ENCODE measurements at places on chromosomes 5 and 9.

GRCh38 chr5:10372726-10373709 lies 19.5 kb downstream of the MARCHF6 start:
- DNase-seq: no peak

DNA sequence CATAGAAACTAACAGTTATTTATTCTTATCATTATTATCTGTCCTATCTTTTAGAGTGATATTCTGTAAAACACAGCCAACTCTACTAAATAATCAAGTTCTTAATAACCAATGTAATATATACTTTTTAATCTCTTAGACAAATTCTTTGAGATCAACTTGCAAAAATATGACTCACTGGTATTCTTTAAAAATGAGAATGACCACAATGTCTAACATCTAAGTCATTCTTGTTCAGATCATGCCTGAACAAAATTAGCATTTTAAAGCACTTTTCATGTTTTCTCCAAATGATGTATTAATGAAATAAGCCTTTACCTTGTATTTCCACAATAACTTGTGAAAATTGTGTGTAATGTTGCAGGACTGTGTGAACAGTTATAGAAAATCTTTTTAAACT lies 356.9 kb upstream of the RGMB start:
- DNase-seq: no peak

GRCh38 chr9:121622387-121623203 lies 28.8 kb upstream of the DAB2IP start:
- DNase-seq: no peak

DNA sequence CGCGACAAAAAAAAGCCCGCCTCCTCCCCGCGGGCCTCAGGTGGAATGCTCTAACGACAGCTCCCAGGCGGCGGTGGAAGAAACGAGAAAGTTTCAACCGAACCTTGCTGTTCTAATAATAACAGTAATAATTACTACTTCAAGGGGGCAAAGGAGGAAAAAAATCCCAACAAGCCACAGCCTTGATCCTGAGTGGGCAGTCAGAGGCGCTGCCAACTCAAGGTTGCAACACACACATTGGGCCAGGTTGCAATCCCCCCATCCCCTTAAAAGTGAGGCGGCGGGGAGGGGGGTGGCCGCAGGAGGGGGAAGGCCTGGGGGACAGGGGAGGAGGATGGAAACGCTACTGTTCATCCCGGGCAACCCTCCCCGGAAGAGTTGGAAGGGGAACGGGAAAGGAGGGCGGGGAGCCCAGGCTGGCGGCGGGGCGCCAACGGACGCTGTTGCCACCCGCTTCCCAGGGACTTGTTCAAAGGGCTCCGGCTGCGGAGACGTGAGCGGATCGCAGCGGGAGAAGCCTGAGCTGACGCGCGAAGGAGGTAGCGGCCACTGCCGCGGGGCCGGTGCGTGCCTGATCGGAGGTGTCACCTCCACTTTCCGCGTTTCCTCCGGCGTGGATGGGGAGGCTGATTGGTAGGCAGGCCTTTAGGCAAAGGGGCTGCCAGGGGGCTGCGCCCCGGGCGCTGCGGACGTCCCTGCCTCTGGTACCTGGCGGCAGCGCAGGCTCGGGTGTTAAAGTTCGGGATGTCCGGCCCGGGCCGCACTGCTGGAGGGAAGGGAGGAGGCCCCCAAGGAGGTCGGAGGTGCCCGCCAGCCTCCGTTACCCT lies 647 bp downstream of the SMARCA2 start:
- DNase-seq: peak; percentile 50

DNA sequence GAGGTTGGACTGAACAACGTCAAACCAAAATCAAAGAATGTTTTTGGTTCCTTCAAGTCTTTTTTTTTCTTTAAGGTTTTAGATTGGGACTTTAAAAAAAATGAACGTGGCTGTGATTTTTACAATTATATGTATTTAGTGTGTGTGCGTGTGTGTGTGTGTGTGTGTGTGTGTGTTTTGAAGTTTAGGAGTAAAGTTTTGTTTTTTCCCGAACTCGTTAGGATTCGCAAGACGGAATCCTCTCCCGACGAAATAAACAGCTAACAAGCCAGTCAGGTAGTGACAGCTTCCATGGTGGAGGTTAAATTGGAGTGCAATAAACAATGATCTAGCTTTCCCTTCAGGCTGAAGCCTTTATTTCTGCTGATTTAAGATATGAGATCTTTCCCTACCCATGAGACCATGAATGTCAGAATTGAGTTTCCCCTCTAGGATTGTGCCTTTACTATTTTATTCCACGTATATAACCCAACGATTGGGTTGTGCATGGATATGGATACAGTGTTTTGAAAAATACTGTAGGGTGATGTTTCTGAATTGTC lies 1.2 kb downstream of the KIAA1958 start:
- DNase-seq: no peak

DNA sequence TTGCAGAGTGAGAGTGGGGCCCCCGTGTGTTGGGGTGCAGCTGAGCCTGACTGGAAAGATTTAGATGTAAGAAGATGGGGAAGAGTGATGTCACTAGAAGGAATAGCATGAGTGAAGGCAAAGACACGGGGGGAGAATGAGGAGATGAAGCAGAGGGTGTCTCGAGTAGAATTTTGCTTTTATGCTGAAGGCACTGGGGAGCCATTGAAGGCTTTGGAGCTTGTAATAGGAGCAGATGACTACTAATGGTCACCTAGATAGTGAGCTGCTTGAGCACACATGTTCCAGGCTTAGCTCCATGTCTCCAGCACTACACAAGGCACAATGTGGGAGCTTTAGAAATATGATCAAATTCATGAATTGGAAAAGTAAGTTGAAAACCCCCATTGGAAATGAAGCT lies 32.1 kb downstream of the COL15A1 start:
- no peak for DNase-seq
